ENCODE measurements at places on chromosomes 12 and 14.
A peak's percentile ranks its signal among the peaks of the same experiment; 100 is the strongest.

- DNase-seq = no peak
These were observed 76.1 kb upstream of the PAWR start for GRCh38 chr12:79766705-79767464.

DNA sequence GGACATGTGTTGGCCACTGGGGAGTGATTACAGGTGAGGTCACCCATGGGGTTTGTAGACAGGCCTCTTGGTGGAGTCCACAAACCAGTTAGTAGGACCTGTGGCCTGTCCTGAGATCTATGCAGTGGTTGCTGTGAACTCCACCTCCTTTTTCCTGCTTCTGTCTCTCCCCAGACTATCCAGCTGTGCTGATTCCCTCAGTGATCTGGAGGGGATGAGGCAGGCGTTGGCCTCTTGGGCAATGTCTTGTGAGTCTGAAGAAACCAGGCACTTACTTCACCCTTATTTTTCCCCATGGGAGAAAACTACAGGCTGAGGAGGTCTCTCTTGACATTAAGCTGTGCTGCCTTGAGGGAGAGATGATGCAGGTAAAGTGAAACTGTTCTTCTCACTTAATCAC, 257.2 kb upstream of the PRICKLE1 start:
- DNase-seq = peak; percentile 51

- no peak for DNase-seq
These were observed 15.9 kb upstream of the ATP6V0A2 start for GRCh38 chr12:123696207-123696606.

- DNase-seq = peak; percentile 46
These were observed 65.2 kb downstream of the SLC25A47 start for GRCh38 chr14:100388103-100389054.

- DNase-seq = no peak
These were observed 95.8 kb downstream of the DICER1 start for GRCh38 chr14:95061317-95062093.

- no peak for DNase-seq
These were observed 114.1 kb downstream of the CCDC60 start for GRCh38 chr12:119448611-119449131.

GRCh38 chr12:124520265-124520701, 47.1 kb downstream of the NCOR2 start:
- no peak for DNase-seq

DNA sequence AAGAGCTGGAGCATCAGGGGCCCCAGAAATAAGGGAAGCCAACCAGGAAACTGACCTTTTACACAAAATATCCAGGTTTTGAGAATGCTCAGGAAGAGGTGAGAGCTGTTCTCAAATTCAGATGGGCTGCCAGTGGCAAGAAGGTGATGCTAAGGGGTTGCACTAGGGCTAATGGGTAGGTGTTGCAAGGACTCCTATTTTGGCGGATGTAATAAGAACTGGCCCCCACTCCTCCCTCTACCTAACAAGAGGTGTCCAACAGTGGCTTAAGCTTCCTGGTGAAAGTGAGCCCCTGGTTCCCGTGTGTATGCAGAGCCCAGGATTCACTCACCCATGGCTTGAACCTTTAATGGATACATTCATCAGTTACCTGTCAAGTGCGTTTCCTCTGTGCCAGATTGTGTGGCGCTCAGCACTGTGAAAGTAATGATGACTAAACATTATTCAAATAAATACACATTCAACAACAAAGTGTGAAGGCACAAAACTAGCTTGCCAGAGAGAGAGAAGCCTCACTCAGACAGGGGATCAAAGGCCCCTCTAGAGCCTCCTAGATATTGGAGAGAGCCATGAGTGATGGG, 705 bp upstream of the CHGA start:
- DNase-seq = no peak

DNA sequence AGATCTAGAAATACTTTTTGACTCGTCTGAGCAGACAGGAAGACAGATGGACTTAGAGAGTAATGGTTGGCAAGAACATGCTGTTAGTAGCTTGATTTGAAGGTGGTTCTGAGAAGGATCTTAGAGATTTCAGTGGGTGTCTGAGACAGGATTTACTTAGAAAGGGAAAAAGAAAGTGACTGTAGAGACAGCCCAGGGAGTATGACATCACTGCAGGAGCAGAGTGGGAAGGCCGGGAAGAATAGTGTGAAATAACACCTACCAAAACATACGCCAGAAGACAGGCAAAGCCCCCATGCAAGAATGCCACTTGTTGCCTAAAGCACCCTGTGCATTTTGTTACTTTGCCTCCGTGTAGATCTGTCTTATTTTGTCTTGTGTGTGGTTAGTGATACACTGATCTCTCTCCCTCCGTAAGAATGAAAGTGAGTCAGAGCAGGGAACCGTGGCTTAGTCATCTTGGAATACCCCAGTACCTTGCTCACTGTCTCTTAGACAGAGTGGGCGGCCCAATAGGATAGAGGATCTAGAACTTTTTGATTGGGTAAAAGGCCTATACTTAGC, 161.3 kb upstream of the IFNG-AS1 start:
- peak; percentile 89 for DNase-seq

DNA sequence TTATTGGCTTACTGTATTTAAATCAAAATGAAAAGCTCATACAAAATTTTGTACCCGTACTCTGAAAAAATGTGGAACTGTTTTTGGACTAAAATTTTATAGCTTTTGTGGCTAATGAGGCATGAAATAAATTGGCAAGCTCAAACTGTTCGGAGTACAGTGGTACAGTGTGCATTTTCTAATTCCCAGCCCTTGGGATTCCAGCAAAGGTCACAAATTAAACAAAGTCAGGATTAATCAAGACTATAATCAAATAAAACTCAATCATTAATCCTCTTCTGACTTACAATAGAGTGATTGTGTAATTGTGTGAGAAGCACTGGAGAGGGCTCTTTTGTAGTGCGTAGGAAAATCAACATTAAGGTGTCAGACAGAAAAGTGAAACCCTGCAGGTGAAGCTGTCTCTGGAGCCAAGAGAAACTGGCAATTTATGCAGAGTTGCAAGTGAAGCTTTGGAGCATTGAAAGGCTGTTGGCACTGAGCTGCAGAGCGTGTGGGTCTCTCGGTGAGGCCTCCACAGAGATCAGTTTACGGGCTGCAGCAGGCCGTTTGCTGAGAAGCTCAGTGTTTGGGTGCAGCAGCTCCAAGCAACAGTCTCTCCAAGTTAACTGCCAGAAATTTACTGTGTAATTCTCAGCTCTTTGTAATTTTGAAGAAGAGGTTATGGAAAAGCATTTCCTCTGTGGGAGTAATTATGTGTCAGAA, 275.9 kb downstream of the FBXL14 start:
- DNase-seq = peak; percentile 46

GRCh38 chr12:110690127-110690430, 1.2 kb upstream of the HVCN1 start:
- no peak for DNase-seq

DNA sequence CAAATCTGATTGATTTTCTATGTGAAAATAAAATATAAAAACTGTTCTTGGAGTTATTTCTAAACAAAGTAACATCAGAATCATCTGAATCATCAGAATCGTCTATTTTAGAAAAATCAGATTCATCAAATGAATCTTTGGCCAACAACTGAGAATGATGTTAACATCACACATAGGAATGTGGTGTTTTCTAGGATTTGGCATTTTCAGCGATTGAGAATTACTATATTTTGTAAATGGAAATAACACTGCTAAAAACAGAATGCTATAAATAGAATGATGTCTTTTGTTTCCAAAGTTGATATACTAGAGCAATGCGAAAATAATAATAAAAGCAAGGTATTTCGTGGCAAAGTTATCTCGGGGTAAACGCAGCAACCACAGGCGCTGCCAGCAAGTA, 73.9 kb upstream of the EVL start:
- DNase-seq = no peak

DNA sequence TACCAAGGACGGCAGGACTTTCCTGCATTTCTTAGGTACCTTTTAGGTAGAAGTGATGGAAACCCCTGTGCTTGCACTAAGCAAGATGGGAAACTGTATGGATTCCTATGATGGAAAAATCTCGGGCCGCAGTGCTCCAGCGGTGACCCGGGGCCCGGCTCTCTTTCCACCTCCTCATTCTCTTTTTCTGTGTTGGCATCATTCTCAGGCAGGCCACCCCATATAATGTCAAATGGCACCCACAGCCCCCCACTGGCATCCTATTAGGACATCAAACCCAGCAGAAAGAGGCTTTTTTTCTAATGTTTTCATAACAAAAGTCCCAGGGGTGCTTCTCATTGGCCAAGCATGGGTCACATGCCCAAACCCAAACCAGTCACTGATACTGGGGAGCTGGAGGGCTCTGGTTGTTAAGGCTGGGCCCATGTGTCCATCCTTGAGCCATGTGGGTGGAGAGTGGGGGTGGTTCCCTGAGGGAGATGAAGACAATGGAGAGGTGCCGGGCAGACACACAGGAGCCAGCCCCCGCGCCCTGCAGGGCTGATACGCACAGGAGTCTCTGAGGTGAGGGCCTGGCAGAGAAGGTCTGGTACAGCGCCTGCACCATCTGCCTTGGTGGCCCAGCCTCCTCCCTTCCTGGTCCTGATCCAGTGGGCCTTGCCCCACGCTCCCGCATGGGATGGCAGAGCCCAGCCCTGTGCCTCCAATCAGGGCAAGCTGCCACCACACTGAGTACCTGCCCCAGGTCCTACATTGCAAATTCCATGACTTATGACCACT, 142.1 kb downstream of the CALM1 start:
- DNase-seq = no peak

- DNase-seq = peak; percentile 67
These were observed 276.4 kb downstream of the DPF3 start for GRCh38 chr14:72617391-72618031.

DNA sequence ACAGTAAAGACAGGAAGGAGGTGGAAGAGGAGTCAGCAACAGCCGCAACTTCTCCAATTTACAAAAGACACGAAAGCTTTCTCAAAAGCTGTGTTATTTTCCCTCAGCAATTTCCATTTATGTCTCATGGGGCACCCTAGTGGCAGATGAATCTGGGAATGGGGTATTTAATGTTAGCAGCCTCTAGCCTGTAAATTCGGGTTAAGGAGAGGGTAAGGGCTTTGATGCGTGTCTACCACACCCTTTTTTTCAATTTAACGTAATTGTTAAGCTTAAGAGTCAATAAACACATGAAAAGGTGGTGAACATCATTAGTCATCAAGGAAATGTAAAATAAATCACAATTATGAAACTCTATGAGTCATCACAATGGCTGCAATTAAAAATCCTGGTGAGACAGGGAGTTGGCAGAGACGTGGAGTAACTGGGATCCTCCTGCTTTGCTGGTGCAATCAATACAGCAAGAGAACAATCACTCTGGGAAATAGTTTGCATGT, 986.4 kb downstream of the AACS start:
- peak; percentile 90 for DNase-seq

GRCh38 chr14:54782751-54783659, 119.6 kb downstream of the GCH1 start:
- peak; percentile 14 for DNase-seq

DNA sequence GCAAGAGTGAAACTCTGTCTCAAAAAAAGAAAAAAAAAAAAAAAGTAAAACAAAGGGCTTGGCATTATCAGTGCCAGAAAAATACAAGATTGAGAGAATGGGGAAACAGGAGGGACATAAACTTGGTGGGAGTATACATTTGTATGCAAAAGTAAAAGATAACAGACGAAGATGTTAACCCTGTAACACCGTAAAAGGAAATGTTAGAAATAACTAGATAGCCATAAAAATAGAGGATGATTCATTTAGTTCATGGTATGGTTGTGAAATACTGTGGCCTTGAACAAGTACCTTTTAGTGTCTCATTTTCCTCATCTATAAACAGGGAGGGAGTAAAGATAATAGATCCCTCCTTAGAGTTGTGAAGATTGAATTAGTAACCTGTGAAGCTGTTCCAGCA, 33.3 kb downstream of the ATP2A2 start:
- DNase-seq = peak; percentile 95

- DNase-seq = no peak
These were observed 21.5 kb downstream of the ZDHHC17 start for GRCh38 chr12:76785407-76785806.

Data from fibroblast of villous mesenchyme (primary cell).